SHP77 (cell line): ENCODE measurements at places on chromosomes 6 and 20.

DNA sequence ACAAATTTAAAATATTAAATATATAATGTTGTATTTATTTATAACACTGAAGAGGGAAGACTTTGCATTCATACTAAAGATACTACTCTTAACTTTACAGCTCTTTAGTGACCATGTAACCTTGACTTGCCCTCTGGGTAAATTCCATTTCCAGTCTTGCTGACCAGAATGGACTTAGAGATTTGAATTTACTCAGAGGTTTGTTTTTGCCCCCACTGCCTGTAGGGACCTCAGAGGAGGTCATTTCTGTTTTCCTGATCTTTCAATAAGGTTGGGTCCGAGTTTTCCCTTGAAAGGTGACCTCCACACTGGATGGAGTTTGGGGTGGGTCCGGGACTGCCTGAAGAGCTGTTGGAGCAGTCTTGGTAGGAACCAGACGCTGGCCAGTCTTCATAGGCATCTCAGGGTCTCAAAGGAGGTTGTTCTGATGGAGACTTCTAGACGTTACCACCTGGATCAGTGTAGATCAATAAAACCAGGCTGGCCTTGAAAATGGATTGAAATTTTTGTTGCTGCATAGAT, 26.0 kb downstream of the DCBLD1 start:
- DNase-seq, result no peak

DNA sequence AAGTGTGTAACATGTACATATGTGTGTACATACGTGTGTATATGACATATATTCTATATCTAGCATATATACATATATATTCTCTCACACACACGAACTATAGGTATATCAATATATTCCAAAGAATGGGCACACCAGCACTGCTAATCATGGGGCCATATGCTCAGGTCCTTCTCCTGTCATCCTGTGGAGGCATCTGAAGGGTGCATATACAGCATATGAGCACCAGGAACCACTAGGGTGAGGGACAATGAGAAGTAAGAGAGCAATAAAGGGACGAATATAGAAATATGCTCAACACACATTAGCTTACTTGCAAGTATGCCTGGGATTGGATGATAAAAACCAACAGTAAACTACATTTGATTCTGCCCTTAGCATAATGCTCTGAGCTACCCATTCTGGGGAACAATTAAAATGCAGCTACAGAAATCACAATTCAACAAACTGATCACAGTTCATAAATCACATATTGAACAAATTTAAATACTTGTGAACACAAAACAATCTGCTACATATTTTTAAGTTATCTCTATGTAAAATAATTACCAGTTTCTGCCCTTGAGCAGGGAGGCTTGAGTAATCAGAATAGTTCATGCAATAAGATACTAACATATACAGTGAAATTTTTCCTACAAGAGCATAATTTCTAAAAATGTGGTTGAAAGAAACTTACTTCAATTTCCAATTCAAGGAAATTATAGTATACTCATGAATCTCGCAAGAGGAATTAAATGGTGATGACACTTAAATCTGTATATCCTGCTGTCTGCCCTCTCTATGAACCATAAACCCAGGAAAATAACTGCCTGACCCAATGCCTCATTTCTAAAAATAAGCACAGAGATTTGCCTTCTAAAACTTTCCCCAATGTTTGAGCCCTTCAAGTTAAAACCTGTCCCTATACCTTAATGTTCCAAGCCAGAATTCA, 272.2 kb upstream of the THEMIS start:
- no peak for DNase-seq

DNA sequence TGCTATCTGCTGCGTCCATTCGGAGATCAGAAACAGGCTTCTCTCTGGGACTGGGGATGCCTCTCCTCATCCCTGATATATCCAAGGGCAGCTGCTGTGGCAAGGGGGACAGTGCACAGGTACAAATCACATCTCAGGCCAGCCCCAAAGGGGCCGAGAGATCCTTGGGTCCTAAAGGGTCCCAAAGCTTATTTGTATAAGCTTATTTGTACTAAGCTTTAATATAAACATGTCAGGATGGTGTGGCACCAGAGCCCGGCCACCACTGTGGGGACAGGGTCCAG, 45.3 kb downstream of the FGD2 start:
- no peak for DNase-seq

GRCh38 chr6:8859501-8859900, 424.2 kb upstream of the SLC35B3 start:
- no peak for DNase-seq

DNA sequence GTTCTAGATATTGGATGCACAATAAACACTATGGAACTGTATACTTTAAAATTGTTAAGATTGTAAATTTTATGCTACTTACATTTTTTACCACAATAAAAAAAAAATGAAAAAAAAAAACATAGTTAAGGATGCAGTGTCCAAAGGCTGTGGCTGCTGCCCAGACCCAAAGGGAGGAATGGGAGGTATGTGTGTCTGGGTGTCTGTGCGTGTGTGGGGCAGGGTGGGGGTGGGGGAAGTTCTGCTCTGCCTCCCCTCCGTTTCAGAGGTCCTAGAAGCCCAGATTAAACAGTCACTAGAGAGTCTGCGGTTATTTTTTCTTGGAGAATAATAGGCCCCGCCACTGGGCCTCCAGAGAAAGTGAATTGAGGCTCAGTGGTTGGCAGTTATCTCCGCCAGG, 136.4 kb upstream of the ARMC2 start:
- no peak for DNase-seq

DNA sequence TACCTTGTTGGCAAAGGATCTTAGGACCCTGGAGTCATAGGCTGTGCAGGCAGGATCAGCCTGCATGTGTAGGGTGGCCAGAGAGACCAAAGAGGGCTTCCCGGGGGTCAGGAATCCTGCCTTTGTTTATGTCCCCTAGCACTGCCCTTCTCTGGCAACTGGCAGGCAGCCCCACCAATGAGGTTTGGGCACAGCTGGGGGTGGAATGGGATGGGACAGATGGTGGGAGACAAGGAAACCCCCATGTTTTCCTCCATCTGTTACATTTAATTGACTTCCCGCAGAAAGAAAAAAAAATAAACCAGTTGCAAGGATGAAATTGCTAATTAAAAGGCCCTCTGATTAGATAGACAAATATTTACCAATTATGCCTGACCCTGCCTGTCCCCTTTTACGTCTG, 27.6 kb downstream of the CD40 start:
- DNase-seq, result no peak

DNA sequence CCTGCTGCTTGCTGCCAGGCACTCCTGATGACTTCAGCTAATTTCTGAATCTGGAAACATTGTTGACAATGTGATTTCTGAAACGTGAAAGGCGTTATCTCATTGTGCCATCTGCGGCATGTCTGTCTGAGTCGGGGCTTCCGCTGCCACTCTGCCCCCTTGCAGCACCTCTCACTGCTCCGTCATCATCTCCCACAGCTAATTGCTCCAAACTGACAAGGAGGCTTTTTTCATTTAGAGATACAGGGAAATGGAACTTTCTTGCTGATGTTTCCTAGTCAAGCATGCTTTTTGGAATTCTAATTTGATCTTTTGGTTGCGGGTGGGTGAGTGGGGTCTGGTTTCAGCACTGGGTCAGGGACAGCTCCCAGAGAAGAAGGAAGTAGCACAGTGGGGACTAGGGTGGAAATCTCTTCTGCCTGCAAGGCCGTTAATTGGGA, 233.5 kb downstream of the DHX35 start:
- DNase-seq, result no peak

GRCh38 chr6:45901767-45902650, 113.7 kb downstream of the CLIC5 start:
- DNase-seq, result no peak

DNA sequence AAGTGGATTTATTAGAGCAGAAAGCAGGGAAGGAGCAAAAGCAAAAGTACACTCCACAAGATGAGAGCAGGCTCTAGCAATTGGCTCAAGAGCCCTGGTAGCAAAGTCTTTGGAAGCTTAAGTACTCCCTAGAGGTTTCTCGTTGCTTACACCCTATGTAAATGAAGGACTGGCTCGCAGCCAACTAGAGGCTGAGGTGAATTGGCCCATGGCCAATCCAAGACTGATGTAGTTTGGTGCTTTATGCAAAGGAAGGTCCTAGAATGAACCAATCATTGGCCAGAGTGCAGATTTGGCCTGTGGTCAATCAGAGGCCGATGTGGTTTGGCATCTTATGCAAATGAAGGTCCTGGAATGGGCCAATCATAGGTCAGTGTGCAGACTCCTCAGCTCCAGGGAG, 191.3 kb upstream of the ARID1B start:
- peak; percentile 35 for DNase-seq

GRCh38 chr6:158620963-158621693, 23.4 kb downstream of the DYNLT1 start:
- DNase-seq, result no peak

DNA sequence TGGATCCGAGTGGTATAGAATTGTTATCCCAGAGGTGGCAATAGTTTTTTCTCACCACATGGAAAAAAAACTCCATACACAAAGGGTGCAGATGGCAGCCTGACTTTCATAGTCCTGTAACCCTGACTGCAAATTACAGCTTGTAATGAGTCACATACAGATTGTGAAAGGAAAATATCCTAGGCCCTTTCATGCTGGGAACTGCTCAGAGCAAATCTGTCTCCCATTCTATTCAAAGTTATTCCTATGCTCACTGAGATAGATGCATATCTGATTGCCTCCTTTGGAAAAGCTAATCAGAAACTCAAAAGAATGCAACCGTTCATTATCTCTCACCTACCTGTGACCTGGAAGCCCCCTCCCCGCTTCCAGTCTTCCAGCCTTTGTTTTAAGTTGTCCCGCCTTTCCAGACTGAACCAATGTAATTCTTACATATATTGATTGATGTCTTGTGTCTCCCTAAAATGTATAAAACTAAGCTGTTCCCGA, 108.7 kb upstream of the MAP3K4 start:
- DNase-seq, result no peak

DNA sequence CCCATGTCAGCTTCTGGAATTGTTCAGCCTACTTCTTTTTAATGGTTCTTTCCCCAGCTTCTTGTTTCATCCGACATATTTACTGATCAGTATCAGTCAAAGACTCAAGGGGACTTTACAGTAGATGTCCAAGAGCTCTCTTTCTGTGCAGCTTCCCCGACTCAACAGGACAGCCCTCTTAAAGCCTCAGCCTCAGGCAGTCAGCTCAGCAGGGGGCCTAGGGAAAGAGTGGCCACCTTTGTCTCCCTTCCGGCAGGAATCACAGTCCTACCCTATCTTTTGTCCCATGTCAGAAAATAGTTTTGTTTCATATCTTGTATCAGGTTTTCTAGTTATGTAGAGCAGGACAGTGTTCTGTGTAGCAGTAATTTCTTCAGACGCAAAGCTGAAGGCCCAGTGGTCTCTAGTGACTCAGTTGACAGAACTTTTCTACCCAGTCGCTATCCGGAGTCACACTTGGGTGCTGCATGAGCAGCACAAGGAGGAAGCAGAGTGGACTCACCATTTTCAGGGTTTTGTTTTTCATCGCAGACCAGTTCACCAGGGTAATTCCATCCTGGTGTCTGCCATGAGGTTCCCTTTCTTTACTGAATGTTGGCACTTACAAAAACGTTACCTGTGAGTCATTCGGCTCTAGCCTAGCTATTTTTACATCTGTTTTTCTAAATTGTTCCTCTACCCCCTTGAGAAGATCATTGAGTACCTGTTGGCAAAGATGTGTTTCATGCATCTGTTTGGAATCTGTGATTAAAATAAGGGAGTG, 47.7 kb downstream of the SPATA2 start:
- no peak for DNase-seq

GRCh38 chr6:37168163-37168758, 1.7 kb upstream of the PIM1 start:
- no peak for DNase-seq

DNA sequence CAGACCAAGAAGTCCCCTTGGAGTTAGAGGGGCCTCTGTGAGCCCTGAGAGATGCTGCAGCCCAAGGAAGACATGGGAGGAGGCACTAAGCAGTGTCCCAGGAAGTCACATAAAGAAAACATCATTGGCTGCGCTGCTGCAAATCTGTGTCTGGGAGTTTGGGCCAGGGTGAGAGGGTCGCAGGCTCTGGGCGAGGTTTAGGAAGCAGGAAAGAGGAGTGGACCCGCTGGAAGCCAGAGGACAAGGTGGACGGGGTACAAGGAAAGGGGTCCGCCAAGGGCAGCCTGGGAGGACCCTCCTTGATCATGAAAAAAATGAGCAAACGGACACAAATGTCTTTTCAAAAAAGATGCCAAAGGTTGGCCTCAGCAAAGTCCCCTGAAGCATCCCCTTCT, 15.5 kb upstream of the SERPINB1 start:
- no peak for DNase-seq

DNA sequence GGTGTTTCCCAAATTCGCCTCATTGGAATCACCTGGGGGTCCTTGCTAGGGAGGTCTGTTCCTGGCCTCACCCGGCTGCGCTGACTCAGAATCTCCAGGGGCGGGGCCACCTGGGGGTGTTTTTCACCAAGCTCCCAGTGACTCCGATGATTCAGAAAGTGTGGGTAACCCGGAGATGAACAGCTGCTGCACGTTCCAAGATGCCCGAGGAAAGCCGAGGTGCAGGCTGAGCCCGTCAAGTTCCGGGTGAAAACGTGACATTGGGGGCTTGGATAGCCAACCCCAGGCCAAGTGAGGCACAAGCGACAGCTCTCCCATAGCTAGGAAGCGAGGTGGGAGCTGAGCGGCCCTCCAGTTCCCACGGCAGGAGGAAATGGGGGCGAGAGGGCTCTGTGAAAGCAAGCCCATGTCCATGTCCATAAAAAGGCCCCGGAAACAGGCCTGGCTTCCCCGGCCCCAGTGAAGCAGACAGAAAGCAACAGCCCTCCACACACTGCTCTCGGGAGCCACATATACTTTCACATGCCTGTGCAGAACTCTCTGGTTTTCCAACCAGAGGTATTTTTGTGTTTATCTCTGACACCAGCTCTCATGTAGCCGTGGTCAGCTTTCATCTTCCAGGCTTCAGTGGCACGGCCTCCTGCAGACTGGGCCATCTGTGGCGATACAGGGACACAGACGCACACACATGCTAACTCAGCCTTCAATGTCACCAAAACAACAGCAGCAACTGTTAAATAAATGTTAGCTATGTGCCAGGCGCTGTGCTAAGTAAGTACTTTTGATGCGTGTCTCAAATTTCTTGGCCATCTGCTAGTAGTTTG, 90.7 kb upstream of the CCDC28A start:
- DNase-seq, result peak; percentile 43

- no peak for DNase-seq
Measured at GRCh38 chr6:3341467-3341866, 82.7 kb downstream of the PSMG4 start.

DNA sequence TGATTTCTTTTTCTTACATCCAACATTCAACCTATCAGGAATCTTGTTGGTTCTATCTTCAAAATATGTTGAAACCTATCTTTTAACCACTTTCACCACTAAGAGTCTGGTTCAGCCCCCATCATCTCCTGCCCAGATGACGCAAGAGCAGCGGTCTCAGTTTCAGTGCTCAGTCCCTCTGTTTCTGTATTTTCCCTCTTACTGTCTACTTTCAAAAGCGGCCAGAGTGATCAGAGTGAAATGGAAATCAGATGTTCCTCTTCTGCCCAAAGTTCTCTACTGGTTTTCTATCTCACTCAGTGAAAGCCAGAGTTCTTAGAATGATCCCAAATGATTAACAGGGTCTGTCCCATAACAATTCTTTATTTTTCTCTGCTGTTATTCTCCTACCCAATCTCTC, 147.9 kb upstream of the PDE7B start:
- no peak for DNase-seq
